LoVo (cell line): ENCODE measurements at places on chromosomes 16 and 17.

DNA sequence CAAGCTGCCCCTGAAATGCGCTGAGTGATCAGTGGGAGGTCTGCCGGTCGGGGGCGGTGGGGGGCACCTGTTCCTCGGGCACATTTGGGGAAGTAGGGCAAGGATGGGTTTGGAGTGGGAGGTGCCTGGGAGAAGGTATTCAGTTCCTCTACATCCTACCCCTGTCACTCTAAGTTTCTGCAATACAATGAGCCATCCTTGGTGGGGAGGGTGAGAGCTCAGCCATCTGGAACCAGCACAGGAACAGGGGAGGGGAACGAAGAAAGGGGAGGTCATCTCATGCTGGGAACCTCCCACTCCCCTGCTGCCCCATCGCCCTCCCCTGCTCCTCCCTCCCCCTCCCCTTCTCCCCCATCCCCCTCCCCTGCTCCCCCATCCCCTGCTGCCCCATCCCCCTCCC is 4.2 kb downstream of the DPH1 start:
- no peak for DNase-seq

GRCh38 chr17:76867578-76868175 is 527 bp upstream of the MGAT5B start:
- DNase-seq = no peak

GRCh38 chr16:56332464-56333079 is 92.8 kb downstream of the AMFR start:
- DNase-seq = peak; percentile 66

DNA sequence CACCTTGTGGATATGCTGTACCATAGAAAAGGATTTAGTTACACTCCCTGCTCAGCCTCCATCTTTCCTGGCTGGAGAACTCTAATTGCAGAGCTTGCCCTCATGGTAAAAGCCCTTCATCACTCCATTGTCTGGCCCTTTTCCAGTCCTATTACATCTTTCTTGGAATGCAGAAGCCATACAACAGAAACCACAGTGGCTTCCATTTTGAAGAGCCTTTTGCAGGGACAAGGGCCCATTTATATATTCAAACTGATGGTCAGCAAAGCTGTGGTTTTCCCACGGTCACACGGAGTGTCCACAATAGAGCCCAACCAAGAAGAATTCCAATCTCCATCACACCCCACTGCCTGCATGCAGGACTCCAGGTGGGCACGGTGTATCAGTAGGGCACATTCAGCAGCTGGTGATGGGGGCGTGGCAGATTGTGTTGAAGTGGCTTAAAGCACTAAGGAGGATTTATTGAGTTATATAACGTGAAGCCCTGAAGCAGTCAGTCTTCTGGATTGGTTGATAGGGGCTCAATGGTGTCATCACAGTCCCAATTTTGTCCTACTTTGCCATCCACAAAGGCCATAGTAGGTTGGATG is 20.3 kb downstream of the COPRS start:
- DNase-seq = no peak

GRCh38 chr16:67733734-67734470 is 14.8 kb upstream of the GFOD2 start:
- DNase-seq = no peak

- no peak for DNase-seq
Observed at GRCh38 chr16:67304020-67304419, 22.5 kb downstream of the KCTD19 start.

DNA sequence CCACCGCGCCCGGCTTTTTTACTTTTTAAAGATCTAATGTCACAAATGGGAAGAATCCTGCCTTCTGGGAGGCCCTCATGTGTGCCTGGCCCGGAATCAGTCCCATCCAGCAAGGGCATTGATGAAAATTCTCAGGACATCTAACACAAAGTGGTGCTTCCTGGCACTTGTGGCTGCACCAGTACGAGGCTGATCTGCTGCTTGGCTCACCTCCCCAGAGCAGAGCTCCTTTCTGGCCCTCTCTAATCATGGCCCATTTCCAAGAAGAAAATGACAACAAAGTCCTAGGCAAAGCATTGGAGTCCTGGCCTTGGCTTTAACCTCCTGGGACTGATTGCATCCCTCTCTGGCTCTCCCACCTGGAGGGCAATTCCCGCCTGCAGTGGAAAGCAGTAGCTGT is 50.7 kb upstream of the SIAH1 start:
- no peak for DNase-seq

GRCh38 chr17:72747501-72747900 is 345.0 kb downstream of the SLC39A11 start:
- no peak for DNase-seq

DNA sequence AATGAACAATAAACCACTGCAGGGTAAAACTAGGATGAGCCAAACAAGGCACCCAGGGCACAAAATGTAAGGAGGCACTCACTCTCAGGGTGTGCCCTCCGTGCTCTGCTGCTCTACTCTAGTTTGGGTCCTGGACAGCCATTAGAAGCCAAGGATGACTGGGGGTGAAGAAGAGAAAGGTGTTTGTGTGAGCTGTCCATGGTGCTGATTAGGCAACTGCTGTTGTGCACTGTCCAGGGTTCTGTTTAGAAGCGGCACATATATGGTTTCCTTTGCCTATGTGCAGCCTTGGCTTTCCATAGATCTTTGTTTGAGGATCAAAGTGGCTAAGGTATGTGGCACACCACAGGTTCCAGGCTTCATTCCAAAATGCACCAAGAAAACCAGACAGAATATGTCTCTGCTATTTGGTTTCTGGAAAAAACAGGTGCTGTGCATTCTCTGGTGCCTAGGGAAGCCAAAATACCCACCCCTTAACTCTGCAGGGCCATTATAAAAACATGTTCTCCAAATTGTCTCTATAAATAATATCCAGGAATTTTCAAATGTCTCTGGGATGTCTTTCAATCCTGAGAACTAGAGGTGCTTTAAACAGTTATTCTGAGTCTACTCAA is 123.5 kb downstream of the CBLN1 start:
- DNase-seq = peak; percentile 48
